NCI-H1436 (cell line): ENCODE measurements at places on chromosomes 11 and 22.

- no peak for DNase-seq
Observed at GRCh38 chr22:20650294-20651207, 123.4 kb upstream of the SERPIND1 start.

DNA sequence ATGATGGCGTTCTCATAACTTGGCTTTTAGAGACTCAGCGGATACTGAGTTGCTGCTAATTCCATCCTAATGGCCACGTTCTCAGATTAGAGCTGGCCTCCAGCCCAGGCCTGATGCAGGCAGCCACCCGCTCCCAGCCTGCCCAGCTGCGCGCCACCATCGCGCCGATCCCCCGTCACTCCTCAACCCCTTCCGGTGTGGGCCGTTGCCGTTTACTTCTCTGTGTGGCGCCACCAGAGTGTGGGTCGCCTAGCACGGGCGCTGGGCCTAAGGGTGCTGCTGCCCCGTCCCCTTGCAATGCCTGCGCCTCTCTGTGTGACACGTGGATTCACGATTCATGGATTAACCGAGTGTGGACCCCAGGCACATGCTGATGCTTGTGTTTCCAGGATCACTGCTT lies 1116.0 kb downstream of the BRD1 start:
- no peak for DNase-seq

DNA sequence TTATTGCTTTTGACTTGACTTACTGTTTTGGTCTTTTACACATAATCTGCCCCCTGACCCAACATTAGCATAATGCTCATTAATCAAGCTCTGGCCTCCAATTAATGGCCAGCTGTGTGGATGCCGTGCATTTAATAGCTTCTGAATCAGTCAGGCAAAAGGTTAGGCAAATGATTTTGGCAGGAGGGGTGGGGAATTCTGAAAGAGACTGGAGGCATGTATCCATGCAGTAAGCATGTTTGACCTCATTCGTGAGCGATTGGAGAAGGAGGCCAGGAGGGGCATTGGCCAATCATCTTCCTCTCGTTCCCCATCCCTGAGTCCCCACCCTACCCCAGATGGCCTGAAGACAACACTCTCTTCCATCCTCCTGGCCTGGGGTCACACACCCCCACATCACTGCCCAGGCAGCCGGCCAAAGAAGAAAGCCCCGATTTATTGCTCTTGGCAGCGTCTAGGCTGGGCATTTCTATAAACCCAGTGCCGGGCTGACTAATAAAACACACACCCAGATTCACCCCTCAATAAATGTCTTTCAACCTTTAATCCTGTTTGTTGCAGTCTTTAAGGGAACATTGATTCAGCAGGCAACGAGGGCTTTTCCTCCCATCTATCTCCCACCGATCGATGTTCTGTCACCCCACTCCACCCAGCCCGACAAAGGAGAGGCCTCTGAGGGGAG lies 150.0 kb downstream of the OPCML start:
- no peak for DNase-seq

DNA sequence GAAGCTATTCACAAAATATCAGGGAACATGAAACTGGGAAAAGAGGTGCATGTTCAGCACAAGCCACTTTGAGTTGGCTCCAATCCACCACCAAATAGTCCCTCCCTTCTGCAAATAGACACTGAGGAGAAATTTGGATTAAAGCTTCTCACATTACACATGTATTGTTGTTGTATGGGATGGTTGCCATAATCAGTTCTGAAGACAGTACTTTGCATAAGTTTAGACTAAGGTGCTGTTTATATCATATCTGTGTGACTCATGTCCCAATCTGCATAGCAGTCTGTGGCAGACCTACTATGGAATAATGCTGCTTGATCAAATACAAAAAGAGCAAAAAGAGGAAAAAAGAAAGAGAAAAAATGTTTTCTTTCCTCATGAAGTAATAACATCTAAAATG lies 376.7 kb upstream of the DDI1 start:
- DNase-seq = no peak

DNA sequence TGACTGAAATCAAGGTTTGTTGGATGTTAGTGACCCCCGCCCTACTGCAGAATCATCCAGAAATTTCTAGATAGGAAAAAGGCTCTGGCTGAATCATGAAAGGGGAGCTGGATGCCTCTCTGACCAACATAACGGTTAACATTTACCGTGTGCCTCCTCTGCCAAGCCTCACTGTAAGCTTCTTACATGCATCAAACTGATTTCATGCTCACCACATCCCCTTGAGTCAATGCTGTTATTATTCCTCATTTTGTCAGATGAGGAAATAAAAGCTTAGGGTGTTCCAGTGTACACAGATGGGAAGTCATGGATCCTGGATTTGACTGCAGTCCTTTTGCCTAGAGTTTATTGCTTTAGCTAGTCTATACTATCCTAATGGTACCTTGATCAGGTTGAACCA lies 5.9 kb upstream of the HMOX1 start:
- DNase-seq = no peak

GRCh38 chr11:94151903-94152677 lies 23.4 kb downstream of the PANX1 start:
- no peak for DNase-seq

GRCh38 chr11:68352591-68352990 lies 40.2 kb downstream of the LRP5 start:
- DNase-seq = no peak
